ENCODE measurements at places on chromosomes 4 and X.

DNA sequence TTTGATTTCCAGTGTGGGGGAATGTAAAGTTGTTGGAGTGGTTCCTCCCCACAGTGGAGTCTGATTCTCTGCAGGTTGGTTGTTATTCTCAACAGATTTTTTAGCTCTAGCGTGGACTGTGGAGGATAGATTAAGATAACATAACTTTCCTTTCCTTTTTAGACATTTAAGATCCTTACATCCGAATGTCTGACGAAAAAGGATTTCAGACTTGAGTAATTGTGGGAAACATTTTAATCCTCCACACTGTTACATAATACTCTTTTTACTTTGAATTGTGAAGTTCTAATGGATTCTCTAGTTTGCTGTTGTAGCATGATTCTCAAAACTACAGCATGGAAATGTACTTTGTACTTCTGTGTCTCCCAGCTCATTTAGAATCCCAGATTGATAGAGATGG, 107.8 kb downstream of the ARHGAP10 start:
- no peak for DNase-seq

GRCh38 chrX:24099394-24099793, 44.6 kb downstream of the EIF2S3 start:
- DNase-seq: no peak

- no peak for DNase-seq
Measured at GRCh38 chrX:137041329-137041728, 7.5 kb upstream of the GPR101 start.

GRCh38 chr4:1208970-1209704, 36.8 kb upstream of the SPON2 start:
- no peak for DNase-seq

DNA sequence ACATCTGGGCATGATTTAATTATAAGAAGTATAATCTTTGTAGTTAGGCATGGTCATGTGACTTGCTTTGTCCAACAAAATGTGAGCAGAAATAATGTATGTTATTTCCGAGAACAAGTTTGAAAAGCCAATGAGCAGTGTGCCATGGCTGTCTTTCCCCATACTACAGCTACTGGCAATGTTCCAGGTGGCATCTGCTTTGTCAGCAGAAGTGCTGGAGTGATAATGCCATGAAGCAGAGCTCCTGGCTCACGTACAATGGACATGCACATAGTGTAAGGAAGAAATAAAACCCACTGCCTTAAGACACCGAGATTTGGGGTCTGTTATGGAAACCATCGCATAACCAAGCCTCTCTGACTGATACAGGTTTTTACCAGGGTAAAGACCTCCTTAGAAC, 212.6 kb upstream of the RASGEF1B start:
- no peak for DNase-seq

GRCh38 chr4:8709729-8710360, 117.3 kb downstream of the CPZ start:
- no peak for DNase-seq

DNA sequence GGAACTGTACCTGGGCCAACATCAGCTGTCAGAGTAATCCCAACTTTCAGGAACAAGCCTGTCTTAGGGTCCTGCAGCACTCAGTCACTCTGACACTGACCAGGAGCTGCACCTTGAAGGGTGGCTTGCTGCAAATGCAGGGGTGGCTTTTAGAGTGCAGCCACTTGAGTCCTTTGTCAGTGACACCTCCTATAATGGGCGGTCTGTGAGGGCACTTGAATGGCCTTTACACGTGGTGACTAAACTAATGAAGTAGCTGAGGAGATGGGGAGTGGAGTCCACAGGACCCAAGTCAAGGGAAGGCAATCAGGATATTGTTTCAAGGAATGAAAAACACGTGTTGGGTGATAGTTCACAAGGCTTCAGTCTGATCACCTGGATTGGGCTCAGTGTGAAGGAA, 11.1 kb upstream of the LNX1 start:
- no peak for DNase-seq

DNA sequence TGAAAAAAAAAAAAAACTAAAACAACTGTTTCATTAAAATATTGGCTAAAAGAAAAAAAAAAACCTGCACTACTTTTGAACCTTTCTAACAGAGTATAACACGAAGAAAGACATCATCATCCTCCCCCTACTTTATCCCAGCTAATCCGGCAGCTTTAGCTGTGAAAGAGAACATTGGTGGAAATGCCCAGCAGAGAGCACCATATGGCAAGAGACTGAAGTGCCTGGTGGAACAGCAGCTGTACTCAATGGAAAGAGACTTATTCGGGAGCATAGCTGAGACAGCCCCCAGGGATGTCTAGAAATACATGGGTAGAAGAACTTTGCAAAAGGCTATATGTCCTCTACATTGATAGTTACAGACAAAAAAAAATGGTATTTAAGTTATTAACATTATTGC, 30.3 kb downstream of the STPG2 start:
- DNase-seq: no peak

DNA sequence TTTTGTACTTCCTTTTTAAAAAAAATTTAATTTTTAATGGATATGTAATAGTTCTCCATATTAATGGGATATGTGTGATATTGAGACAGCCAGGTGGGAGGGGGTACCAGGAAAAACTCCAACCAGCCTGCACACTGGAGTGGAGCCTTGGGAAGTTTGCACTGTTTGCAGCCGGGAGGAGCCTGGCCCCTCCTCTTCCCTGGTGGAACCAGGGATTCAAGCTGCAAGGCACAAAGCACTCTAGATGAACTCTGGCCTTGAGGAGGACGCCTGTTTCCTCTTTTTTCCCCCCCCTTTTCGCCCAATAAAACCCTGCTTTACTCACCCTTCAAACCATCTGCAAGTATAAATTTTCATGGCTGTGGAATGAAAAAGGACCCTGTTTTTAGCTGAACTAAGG, 48.2 kb upstream of the GC start:
- no peak for DNase-seq

- DNase-seq: no peak
Measured at GRCh38 chrX:21885568-21885967, 29.8 kb downstream of the YY2 start.

DNA sequence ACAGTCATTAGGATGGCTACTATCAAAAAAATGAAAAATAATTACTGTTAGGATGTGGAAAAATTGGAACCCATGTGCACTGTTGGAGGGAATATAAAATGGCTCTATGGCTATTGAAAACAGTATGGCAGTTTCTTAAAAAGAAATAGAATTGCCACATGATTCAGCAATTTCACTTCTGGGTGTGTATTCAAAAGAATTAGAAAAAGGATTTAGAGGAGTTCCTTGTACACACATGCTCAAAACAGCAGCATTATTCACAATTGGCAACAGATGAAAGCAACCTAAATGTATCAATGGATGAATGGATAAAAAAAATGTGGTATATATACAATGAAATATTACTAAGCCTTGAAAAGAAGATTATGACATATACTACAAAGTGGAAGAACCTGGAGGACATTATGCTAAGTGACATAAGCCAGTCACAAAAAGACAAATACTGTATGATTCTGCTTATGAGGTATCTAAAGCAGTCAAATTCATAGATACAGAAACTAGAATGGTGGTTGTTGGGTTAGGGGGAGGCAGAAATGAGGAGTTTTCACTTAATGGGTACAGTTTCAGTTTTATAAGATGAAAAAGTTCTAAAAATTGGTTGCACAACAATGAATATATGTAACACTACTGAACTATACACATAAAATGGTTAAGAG, 123.2 kb downstream of the ELOVL6 start:
- no peak for DNase-seq

GRCh38 chrX:24482823-24483415, 17.8 kb downstream of the PDK3 start:
- no peak for DNase-seq

DNA sequence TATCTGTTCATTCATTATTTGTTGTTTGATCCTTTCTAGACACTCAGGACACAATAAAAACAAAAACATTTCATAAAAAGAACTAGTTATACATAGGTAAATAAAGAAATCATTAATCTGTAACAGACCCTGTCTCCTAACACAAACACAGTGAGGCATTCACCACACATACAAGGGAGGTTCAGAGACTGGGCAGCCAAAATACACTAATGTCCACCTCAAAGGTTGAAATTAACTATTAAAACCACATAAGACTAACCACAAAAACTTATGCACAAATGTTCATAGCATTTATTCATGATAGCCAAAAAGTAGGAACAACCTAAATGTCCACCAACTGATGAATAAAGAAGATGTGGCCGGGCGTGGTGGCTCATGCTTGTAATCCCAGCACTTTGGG, 7.8 kb downstream of the PAPSS1 start:
- no peak for DNase-seq

GRCh38 chr4:145795521-145795920, 115.6 kb downstream of the C4orf51 start:
- no peak for DNase-seq

DNA sequence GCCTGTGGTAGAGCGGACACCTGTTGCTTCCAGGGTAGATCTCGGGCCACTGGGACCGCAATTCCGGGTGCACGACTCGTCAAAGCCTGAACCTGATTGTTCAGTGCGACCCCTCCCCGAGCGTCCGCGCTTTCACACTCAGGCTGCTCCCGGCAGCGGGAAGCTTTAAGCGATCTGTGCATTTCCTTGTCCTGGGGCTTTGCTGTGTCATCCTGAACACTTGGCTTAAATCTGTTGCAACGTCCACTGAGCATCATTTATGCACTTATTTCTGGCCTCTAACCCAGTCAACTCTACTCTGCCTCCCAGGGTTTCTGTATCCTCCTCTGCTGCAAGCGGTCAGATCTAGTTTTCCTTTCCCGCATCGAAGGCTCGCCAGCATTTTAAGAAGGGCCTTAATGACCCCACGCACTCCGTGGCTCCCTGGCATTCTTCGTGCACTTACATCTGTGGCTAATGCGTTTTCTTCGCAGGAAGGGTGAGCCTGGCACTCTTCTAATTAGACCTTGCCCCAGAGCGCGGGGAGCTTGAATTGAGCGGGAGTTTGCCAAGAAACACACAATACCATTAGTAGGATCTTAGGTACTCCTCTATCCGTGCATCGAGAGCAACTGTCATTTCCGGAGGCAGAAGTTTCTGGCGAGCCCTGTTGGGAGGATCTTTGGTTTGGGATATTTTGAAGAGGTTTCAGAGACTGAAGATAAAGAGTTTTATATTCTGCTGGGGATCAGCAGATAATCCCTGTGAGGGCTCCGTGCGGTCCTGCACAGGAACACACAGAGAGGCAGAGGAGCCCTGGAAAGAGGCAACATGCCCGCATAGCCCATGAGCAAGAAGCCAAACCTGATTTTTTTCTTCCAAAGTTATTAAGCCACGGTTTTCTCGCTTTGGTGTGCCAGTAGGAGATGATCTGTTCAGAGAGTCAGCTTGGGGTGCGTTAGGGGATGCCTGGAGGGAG, 654 bp upstream of the DDIT4L start:
- DNase-seq: no peak

DNA sequence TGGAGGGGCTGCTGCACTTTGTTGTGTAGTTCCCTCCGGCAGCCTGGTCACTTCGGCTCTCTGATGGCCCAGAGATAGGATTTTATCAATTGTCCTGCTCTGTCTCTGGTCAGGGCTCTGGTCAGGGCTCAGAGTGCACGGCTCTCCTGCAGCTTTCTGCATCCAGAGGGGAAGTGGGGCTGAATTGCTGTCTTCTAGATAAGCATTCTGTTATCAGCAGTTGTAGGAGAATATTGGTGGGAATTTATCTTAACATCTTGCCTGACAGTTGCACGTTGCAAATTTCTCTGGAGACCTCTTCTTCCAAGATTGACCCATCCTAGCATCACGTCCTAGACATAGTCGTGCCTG, 62.8 kb downstream of the FAM193A start:
- no peak for DNase-seq

GRCh38 chrX:68072041-68072440, 361.3 kb downstream of the OPHN1 start:
- no peak for DNase-seq

Data from germinal center (tissue), 1 donor.